CD8-positive, alpha-beta memory T cell (primary cell): ENCODE measurements at places on chromosomes 1 and 21. TPM values are rescaled to one million over a fixed set of nuclear protein-coding genes. Genes with fewer than 3 reads are reported as not detected.

KCNN3 gene
- total RNA-seq: 0.22 TPM

TNNT2 gene
- not detected for total RNA-seq

DNA sequence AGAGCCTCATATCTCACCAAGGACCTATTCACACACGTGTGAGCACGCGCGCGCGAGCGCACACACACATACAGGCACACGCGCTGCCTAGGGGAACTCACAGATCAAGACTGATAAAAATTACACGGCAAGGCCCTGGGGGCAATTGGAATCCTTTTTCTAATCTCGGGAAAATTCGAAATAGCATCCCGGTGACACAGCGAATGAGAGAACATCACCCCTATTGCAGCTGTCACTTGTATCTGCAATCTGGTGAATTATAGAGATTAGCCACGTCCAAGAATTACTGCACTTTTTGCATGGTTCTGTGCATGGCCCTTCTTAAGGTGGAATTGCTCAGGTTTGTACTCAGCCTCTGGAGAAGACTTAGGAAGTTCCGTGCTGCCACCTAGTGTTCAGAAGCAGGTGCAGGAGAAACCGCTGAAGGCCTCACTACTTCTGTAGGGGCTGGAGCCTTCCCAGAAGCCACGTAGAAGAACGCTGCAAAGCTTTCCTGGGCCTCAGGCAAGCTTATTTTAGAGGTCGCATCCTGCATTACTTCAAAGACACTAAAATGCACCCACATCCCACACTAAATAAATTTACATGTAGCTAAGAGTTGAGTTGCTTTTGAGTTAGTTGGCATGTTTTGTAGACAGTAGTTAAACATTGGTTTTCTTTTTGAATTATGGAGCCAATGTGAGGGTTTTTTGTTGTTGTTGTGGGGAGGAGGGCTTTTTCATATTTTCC, 229.2 kb upstream of the CAMK1G start:
- H3K27me3 ChIP-seq: no peaks in the 10 kb centered on the region
- H3K4me3 ChIP-seq: no peak overlapping the region
- no peaks in the 10 kb centered on the region for H3K36me3 ChIP-seq
- H3K4me1 ChIP-seq: no peaks in the 10 kb centered on the region
- DNase-seq: no peak

- H3K27ac ChIP-seq: no peak overlapping the region
- no peaks in the 10 kb centered on the region for H3K27me3 ChIP-seq
- H3K4me1 ChIP-seq: no peaks in the 10 kb centered on the region
- no peak overlapping the region for H3K4me3 ChIP-seq
Observed at GRCh38 chr1:230303069-230303468, 123.1 kb downstream of the PGBD5 start.

TEDDM1 gene
- not detected for total RNA-seq

KCNAB2 gene
- total RNA-seq: 171 TPM
